ENCODE measurements at places on chromosomes 12 and 14.

DNA sequence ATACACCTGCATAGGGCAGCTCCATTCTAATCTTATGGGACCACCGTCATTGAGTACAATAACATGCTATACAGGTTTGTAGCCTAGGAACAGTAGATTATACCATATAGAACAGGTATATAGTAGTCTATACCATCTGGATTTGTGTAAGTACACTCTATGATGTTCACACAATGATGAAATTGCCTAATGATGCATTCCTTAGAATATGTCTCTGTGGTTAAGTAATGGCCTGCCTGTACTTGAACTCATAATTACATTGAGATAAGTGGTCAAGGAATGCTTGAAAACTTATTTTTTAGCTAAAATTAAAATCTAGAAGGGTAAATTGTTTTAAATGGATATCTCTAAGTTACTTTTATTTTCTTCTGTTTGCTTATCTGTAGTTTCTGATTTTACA is 152.7 kb downstream of the SRGAP1 start:
- no peak for DNase-seq

DNA sequence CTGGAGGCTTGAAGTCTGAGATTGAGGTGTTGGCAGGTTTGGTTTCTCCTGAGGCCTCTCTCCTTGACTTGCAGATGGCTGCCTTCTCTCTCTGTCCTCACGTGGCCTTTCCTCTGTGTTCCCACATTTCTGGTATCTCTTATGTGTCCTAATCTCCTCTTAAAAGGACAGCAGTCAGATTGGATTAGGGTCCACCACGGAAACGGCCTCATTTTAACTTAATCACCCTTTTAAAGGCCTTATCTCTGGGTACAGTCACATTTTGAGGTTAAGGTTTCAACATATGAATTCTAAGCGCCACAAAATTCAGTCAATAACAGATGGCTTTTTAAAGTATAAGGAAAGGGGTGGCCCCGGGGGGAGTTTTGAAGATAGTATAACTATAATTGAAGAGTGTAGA is 33.5 kb downstream of the UNC79 start:
- DNase-seq, result no peak

DNA sequence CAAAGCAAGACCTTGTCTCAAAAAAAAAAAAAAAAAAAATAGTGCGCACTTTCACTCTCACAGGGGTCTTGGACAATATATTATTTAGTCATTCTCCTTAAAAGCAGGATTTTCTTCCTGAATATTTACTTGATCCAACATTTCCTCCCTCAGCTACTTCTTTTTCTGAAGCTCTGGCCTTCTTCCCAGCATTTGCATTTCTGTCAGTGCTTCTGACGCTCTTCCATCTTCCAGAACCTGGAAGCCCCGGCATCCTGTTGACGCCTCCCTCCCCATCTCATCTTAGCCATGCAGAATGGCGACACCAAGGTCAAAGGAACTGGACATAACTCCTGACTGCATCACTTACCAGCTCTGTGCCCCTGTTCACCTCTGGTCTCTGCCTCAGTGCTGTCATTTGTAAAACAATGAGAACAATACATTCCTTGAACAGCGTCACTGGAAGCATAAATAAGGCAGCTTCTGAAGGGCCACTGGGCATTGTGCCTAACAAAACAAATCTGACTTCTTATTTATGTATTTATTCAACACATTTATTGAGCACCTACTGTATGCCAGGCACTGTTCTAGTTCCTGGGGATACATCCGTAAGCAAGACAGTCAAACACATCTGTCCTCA is 90.9 kb upstream of the MDM1 start:
- DNase-seq, result no peak

GRCh38 chr12:109671502-109671901 is 42.1 kb upstream of the FAM222A start:
- no peak for DNase-seq

DNA sequence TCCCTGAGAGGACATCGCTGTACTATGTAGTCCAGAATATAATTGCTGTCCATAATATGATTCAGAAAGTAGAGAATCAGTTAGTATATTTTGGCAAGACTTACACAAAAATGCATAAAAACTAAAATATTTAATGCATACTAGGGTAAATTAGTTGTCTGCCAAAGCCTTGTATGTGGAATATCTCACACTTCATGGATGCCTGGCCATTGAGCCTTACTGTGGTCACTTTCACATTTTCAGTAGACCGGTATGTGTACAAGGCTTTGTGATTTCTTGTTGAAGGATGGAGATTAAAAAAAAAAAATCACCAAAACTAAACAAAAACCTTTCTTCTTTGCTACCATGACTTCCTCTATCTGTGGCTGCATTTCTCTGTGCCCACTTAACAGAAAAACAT is 197.3 kb upstream of the DDHD1 start:
- DNase-seq, result no peak

GRCh38 chr14:72721083-72721482 is 172.8 kb downstream of the DPF3 start:
- DNase-seq, result no peak

Measured in activated CD4-positive, alpha-beta T cell treated with anti-CD3 and anti-CD28 coated beads, Interleukin-2, amount 50 U/mL, for 48 hours (primary cell).